ENCODE measurements at places on chromosomes 2 and 18. TPM values are rescaled to one million over a fixed set of nuclear protein-coding genes. Genes with fewer than 3 reads are reported as not detected.

GRCh38 chr2:19480673-19481072 lies 122.2 kb upstream of the OSR1 start:
- DNase-seq = peak; percentile 70

- no peak for DNase-seq
Measured at GRCh38 chr2:33126552-33126951, 179.8 kb downstream of the LTBP1 start.

Gene COLEC12
- total RNA-seq = 60.4 TPM

Gene MBD1
- total RNA-seq = 68.7 TPM

- no peak for DNase-seq
Measured at GRCh38 chr2:165122521-165122920, 81.3 kb downstream of the SCN3A start.

DNA sequence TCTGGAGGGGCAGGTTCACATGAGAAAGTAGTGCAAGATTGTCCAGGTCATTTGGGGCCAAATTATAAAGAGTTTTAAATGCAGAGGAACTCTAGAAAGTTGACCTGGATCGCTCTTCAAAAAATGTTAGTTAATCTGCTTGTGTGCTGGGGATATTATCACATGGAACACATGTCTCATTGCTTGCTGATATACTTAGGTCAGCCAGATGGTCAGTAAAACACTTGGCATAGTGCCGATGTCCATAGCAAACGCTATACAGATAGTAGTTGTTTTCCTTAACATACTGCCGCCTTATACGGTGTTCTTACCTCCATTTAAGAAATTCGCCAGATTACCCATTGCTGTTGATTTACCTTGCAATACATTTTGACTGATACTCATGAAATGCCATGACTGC lies 103.4 kb upstream of the CWC22 start:
- DNase-seq = no peak

- no peak for DNase-seq
Measured at GRCh38 chr18:20996418-20996817, 115.2 kb downstream of the ROCK1 start.

Gene NHEJ1
- 12.8 TPM for total RNA-seq

Gene SERPINB8
- 4.6 TPM for total RNA-seq

Gene UBXN4
- total RNA-seq = 89.9 TPM

DNA sequence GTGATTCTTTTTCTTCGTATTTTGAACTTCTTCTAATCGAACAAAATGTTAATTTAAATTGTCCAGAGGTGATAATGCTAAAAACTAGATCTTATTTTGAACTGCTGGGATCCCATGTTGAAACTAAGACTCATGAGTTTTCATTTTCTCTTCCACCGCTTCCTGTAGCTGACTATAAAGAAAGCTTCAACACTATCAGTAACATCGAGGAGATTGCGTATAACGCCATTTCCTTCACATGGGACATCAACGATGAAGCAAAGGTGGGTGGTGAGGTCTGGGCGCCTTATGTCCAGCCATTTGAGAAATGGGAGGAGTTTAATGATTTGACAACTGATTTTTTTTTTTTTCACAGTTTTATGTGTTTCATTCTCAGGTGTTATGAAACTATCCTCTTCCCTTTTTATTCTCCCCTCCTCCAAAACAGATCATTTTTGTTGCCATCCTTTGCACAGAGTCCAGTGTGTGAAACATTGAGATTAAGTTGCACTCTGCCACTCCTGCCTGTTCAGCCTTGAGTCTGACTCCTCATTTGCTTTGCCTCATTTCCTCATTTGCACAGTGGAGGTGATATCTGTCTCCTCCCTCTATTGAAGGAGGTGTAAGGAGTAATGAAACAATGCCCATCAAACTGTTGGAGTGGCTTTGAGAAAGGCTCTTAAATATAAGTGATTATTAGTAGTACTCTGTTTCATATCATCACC lies 13.8 kb downstream of the GRHL1 start:
- DNase-seq = no peak

DNA sequence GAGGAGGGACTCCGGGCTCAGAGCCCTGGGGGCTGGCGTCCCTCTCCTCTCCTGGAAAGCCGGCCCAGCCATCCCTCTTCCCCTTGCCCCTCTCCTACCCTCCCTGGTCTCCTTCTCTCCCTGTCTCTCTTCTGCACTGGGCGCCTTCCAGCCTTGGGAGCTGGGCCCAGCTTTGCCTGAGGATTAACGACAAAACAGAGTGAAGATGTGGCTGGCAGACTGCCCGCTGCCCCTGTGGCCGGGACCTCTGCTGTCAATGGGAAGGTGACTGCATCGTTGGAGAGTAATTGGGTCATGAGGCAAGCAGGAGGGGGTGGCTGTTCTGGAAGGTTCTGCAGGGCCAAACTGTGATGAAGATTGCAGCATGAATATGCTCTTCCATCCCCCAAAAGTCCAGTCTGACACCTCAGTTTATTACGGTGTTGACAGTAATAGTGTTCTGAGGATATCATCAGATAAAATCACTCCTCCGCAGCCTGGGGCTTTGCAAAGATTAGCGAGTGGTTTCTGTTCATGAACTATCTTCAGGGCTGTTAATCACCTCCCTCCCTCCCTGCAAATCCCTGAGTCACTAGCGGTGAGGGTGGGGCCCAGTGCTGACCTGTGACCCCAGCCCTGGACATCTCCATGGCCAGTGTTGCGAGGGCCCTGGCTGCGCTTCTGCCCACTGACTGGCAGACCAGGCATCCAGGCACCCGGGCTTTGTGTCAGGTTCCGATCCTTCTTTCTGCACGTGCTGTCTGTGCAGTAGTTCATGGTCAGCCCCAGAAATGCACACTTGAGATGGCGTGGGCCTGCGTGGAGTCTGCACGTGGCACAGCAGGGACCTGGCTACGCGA lies 23.0 kb downstream of the RTP5 start:
- DNase-seq = no peak

Gene POMC
- total RNA-seq = 7.7 TPM

Gene G6PC2
- not detected for total RNA-seq

DNA sequence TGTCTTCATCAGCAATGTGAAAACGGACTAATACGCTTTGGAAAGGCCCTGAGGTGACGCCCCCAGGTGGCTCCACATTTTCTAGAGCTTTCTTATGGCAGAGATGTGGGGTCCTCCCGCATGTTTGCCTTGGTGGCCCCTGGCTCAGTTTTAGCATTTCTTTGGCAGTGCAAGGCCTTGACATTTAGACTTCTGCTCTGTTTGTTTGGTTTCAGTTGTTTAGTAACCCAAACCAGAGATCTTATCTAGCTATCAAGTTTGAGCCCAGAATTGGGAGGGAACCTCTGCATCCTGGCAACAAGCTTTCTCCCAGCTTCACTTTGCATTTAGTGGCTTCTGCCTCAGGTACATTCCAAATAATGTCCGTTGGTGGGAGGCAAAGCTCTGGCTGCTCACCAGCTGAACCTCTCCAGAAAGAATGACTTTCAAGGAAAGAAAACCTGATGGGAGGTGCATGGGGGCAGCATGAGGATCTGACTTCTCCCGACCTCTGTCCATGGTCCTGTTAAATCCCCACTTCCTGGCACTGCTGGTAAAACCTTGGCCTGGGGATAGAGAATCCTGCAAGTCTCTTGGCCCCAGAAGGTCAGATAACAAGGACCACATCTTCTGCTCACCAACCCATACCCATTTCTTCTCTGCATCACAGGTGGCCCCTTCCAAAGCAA lies 12.0 kb upstream of the MBP start:
- no peak for DNase-seq

Gene IRS1
- 16.1 TPM for total RNA-seq

Gene CHRNG
- total RNA-seq = 19.5 TPM

Gene SCYGR4
- total RNA-seq = not detected

Gene YES1
- total RNA-seq = 152 TPM

DNA sequence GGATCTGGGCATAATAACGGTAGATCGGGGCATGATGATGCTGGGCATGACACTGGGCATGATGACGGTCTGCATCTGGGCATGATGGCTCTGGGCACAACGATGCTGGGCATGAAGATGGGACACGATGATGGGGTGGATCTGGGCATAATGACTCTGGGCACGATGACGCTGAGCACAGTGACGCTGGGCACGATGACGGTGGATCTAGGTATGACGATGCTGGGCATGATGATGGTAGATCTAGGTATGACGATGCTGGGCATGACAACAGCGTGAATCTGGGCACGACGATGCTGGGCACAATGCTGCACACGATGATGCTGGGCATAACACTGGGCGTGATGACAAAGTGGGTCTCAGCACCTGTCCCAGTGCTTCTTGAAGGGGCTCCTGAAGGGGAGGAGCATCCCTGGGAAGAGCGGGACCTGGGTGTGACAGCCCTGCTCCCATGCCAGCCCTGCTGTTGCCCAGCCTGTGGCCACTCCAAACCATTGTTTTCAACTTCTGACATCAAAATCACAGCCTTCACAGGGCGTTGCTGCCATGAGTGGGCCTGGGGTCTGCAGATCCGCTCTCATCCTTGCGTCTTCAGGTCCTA lies 30.4 kb upstream of the ALLC start:
- no peak for DNase-seq

DNA sequence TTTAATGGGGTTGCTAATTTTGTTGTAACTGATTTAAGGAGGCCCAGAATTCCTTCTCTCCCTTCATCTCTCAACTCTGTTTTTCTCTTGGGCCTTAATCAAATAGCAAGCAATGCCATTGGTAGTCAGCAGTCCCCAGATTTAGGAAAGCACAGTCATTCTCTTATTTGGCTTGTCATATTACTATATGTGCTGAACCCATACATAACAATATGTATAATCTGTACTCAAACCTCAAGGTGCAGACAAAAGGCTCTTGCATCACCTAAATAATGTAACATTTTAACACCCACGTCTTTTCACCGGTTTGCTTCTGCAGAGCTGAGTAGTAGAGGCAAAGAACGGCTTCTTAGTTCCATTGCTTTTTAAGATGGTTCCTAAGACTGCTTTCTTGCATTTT lies 33.4 kb downstream of the METTL8 start:
- DNase-seq = no peak

Gene ACVR1C
- total RNA-seq = 0.10 TPM

Gene ARMC9
- 11.9 TPM for total RNA-seq

- DNase-seq = no peak
Measured at GRCh38 chr18:61995618-61996017, 102.8 kb upstream of the RNF152 start.

GRCh38 chr2:127415593-127416505 lies 2.4 kb upstream of the PROC start:
- peak; percentile 62 for DNase-seq

- DNase-seq = peak; percentile 68
Measured at GRCh38 chr2:110858135-110858725, 125.9 kb downstream of the ACOXL start.

DNA sequence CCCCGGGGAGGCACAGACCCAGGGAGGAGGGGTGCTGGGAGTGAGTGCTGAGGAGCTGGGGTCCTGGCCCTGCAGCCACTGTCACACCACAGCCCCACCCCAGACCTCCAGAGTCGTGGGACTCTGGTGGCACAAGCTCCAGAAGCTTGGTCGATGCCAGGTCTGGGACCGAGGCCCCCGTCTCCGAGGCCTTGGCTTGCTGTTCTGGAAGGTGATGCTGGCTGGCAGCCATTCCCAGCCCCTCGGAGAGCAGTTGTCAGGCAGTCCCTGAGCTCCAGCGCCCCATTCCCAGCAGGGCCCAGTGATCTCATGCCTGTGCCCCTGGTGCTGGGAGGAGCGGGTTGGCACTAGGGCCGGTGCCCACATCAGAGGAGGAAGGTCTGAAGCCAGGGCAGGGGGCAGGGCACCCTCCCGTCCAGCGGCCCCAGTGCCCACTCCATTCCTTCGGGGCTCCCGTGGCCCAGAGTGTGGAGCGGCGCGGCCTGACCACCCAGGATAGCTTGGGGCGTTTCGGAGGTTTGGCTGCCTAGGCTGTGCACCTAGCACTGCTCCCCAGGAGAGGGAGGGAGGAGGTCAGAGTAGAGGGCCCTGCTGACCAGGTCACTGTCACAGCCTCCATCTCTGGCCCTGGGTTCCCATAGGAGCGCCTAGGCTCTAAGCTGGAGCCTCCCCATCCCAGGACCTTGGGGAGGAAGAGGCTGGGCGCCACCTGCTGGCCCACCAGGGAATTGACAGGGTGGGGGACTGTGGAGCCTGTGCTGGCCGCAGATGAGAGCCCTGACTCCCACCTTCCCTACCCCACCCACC lies 16.8 kb upstream of the ALPI start:
- peak; percentile 35 for DNase-seq

Gene MEP1B
- total RNA-seq = 0.10 TPM

DNA sequence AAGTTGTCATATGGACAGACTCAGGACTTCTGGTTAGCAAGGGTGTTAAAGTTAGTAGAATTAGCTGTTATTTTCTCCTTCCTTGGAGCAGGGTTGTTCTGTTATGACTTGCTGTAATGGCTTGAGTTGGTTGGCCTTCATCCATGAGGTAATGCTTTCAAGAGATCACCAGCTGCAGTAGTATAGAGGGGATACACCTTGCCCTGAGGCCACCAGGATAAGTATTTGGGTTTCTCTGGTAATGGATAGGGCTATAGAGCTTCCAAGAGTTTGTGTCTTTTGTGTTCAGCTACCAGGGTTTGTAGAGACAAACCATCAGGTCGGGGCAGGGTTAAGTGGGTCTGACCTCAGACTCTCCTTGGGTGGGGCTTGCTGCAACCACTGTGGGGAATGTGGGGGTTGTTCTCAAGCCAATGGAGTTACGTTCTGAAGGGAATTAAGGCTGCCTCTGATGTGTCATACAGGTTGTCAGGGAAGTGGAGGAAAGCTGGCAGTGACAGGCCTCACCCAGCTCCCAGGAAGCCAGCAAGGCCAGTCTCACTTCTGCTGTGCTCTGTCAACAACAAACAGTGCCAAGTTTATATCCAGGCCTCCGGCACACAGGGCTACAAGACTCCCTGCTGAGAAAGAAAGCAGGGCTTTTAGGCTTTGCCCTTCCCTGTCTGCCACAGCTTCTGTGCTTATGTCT lies 356.6 kb downstream of the SPAG16 start:
- DNase-seq = peak; percentile 15

Gene NEB
- 2,139 TPM for total RNA-seq

DNA sequence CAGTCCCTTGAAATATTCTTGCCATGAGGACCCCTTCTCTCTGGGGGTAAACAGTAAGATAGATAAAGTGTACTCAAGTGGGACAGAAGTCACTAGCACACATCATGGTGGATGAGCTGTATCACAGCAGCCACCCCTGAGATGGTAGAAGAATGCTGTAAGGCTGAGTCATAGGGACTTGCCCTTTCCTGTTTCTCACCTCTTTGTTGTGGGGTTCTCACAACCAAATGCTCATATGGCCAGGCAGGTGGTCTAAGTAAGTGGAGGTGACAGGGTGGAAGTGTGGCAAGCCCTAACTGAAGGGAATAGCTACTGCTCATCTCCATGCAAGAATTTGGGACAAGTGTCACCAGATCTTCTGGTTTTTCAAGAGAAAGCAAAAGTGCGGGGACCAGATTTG lies 202.7 kb upstream of the SLC14A2 start:
- DNase-seq = no peak

- no peak for DNase-seq
Measured at GRCh38 chr2:39731546-39731945, 47.5 kb downstream of the THUMPD2 start.

Gene ECEL1
- total RNA-seq = 0.31 TPM

- DNase-seq = no peak
Measured at GRCh38 chr2:166376873-166377272, 1.1 kb upstream of the SCN9A start.

Gene ZSWIM2
- not detected for total RNA-seq

DNA sequence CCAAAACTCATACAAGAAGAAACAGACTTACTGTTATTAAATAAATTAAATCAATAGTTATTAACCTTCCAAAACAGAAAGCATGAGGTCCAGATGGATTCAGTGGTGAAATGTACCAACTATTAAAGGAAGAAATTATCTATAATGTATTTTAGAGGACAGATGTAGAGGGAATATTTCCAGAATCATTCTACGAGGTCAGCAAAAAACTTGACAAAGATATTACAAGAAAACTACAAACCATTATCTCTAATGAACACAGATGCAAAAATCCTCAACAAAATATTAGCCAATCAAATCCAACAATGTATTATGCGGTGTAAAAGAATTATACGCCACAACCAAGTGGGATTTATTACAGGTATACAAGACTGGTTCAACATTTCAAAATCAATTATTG lies 63.7 kb downstream of the ROCK2 start:
- DNase-seq = no peak
